ENCODE measurements at places on chromosomes 13 and 19.

DNA sequence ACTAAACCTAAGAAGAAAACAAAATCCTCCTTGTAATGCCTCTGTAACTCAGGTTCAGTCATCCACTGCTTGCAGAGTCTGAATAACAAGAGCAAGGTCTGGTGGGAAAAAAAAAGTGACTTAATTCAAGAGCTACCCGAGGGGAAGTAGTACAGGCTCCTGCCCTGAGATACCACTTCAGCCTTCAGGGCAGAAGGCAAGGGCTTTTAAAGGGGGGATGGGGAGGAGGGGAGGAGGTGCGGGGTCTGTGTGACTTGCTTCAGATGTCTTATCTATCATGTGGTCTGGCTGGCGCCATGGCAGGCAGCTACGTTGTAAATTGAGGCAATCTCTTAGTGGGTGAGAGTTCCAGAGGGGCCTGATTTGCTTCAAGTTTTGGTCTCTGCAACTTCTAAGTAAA lies 66.7 kb downstream of the LRRC63 start:
- no peaks in the 10 kb centered on the region for H3K27me3 ChIP-seq
- no peak overlapping the region for H3K27ac ChIP-seq

DNA sequence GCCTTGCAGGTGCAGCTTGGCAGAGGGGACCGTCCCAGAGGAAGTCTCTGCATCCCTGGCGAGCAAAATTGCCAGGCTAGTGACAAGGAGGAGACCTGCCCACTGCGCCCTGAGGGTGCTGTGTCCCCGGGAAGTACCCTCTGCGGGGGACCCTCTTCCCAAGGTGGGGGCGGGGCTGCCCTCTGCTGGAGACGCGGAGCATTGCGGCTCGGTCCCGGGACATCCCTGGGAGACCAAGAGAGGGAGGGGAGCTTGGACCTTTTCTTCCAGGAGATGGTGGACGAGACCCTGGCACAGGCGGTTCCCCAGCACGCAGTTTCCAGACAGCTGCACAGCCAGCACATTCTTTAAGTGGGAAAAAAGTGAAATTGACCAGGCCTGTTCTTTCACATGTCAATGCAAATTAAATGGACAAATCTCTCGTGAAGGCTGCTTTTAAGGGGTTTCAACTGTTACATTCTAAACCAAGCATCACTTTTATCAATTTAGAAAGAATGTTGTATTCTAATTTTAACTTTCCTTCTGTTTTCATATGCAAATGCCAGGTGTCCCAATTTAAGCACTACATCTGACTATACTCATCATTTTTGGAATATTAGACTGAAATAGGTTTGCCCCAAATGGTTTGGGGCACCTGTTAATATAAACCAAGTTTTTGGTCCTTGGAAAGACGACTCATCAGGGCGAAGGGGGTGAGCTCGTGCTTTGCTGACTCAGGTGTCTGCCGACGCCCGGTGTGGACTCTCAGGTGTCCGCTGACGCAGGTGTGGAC lies 60.7 kb downstream of the MCF2L start:
- peak; percentile 64 for DNase-seq
- no peak overlapping the region for H3K4me3 ChIP-seq
- no peak overlapping the region for H3K27ac ChIP-seq
- H3K36me3 ChIP-seq = no peaks in the 10 kb centered on the region
- no peaks in the 10 kb centered on the region for H3K4me1 ChIP-seq
- no peaks in the 10 kb centered on the region for H3K27me3 ChIP-seq

DNA sequence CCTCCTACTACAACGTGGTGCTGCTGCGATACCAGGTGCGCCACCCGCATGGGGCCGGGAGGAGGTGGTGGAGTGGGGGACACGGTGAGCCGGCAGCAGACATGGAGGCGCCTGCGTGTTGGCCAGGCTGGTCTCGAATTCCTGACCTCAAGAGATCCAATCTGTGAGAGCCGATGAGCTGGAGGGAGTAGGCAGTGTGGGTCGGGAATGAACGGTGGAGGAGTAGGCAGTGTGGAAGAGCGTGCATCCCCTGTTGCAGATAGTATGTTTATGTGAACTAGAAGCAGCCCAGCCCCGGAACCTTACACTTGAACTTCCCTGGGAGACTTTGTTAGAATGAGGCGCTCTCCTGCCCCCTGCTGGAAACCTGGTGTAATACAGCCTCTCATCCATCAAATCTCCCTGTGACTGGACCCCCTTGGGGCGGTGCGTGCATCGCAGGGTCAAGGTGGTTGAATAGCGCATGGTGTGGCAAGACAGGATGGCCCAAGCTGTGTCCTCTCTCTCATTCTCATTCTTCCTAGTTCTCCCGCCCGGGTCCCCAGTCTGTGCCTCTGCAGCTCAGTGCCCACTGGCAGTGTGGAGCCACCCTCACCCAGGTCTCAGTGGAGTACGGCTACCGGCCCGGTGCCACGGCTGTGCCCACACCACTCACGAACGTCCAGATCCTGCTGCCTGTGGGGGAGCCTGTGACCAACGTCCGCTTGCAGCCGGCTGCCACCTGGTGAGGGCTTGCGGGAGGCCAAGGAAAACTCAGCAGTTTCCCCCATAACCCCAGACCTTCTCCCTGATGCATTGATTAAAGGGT lies 10.5 kb upstream of the B3GNT3 start:
- peaks cover 4% of the 10 kb centered on the region for H3K4me1 ChIP-seq
- peak; percentile 71 for DNase-seq
- H3K27ac ChIP-seq = no peak overlapping the region

- DNase-seq = no peak
- H3K4me1 ChIP-seq = no peaks in the 10 kb centered on the region
- H3K36me3 ChIP-seq = no peaks in the 10 kb centered on the region
- H3K27ac ChIP-seq = no peak overlapping the region
- peaks cover 57% of the 10 kb centered on the region for H3K27me3 ChIP-seq
- no peak overlapping the region for H3K4me3 ChIP-seq
Measured at GRCh38 chr19:13619203-13619632, 112.9 kb upstream of the CACNA1A start.

DNA sequence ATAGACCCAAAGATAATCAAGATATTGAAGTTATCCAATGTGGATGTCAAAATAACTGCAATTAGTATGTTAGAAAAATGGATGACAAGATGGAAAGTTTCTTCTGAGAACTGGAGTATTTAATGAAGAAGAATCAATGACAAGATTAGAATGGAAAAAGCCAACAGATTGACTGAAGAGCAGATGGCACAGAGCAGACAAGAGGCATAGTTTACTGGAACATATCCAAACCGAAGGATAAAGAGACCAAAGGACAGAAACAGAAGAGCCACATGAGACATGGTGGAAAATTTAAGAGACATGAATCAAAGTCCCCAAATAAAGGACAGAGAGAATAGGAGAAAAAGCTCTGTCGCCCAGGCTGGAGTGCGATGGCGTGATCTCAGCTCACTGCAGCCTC lies 89.6 kb upstream of the RXFP2 start:
- H3K36me3 ChIP-seq = no peaks in the 10 kb centered on the region
- no peak overlapping the region for H3K4me3 ChIP-seq
- no peak overlapping the region for H3K27ac ChIP-seq
- DNase-seq = no peak
- no peaks in the 10 kb centered on the region for H3K27me3 ChIP-seq
- no peaks in the 10 kb centered on the region for H3K4me1 ChIP-seq

- DNase-seq = no peak
- no peaks in the 10 kb centered on the region for H3K4me1 ChIP-seq
- no peak overlapping the region for H3K4me3 ChIP-seq
- H3K27ac ChIP-seq = no peak overlapping the region
Measured at GRCh38 chr13:102317593-102317992, 84.3 kb downstream of the FGF14 start.

DNA sequence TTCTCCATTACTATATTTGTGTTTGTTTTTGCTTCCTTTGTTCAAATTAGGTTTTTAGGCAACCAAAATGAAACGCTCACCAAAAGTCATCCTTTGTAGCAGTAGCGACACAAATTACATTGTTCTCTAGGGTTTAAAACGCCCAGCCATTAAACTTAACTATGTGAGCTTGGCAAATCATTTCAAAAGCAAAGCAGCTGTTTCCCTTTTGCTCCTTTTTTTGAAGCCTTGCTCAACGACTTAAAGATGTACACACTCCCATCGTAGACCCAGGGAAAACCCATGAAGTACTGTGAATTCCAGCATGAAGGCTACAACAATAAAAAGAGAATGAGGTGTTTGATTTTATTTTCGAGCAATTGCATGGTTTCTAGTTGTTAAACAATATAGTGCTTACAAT lies 106.7 kb downstream of the RAP2A start:
- peaks cover 1% of the 10 kb centered on the region for H3K36me3 ChIP-seq
- peaks cover 9% of the 10 kb centered on the region for H3K27me3 ChIP-seq
- no peak for DNase-seq

DNA sequence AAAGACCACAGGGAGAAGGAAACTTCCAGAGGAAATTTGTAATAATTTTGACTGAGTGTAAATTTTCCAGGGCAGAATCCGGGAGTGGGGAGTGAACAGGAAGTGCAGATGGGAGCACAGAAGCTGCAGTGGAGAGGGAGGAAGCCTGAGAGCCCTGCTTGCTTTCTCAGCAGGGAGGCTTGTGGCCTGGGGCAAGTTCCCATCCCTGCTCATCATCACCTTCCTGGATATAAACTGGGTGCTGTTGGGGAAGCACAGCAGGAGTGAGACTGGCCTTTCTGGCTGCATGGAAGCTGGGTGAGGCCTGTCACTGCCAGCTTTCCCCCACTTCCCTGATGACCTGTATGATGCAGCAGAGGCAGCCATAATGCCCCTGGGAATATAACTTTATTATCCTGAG lies 532.9 kb downstream of the SLITRK6 start:
- H3K27me3 ChIP-seq = no peaks in the 10 kb centered on the region
- DNase-seq = no peak
- no peak overlapping the region for H3K4me3 ChIP-seq
- H3K36me3 ChIP-seq = no peaks in the 10 kb centered on the region

- no peaks in the 10 kb centered on the region for H3K36me3 ChIP-seq
- no peak overlapping the region for H3K4me3 ChIP-seq
- no peaks in the 10 kb centered on the region for H3K27me3 ChIP-seq
- no peak for DNase-seq
- H3K27ac ChIP-seq = no peak overlapping the region
Measured at GRCh38 chr13:87003265-87003664, 667.9 kb upstream of the SLITRK5 start.

DNA sequence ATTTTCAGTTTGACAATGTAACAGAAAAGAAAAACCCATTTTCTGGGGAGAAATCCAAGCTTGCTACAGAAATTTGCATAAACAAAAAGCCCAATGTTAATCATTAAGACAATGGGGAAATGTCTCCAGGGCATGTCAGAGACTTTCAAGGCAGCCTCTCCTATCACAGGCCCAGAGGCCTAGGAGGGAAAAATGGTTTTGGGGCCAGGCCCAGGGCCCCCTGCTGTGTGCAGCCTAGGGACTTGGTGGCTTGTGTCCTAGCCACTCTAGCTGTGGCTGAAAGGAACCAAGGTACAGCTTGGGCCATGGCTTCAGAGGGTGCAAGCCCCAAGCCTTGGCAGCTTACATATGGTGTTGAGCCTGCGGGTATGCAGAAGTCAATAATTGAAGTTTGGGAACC lies 8.0 kb upstream of the TEX30 start:
- no peak overlapping the region for H3K27ac ChIP-seq
- DNase-seq = no peak
- H3K4me1 ChIP-seq = peaks cover 28% of the 10 kb centered on the region
- H3K27me3 ChIP-seq = no peaks in the 10 kb centered on the region
- peaks cover 24% of the 10 kb centered on the region for H3K36me3 ChIP-seq
- no peak overlapping the region for H3K4me3 ChIP-seq

GRCh38 chr13:99803141-99803540 lies 168.4 kb downstream of the ZIC5 start:
- no peak for DNase-seq
- H3K27ac ChIP-seq = no peak overlapping the region
- H3K36me3 ChIP-seq = no peaks in the 10 kb centered on the region

- DNase-seq = no peak
- H3K27me3 ChIP-seq = peaks cover under 1% of the 10 kb centered on the region
- no peak overlapping the region for H3K4me3 ChIP-seq
- H3K4me1 ChIP-seq = no peaks in the 10 kb centered on the region
- H3K36me3 ChIP-seq = no peaks in the 10 kb centered on the region
- H3K27ac ChIP-seq = no peak overlapping the region
Measured at GRCh38 chr19:33667141-33667650, 45.4 kb downstream of the CHST8 start.

DNA sequence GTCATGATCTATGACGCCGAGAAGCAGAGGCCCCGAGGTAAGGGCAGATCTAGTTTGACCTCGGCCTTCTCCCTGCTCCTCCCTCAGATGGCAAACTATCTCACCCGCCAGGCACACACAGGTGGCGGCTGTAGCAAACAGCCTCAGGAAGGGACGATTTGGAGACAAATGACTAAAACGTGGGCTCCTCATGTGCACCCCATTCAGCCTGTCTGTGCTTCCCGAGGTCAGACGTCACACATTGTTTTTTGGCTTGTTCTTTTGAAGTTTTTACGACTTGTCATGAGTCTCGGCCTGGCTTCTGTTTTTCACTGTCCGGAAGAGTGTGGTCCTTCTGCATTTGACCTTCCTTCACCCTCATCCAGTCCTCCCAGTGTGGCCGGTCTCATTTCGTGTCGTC lies 15.0 kb downstream of the DAZAP1 start:
- no peaks in the 10 kb centered on the region for H3K27me3 ChIP-seq
- no peak overlapping the region for H3K4me3 ChIP-seq
- no peak overlapping the region for H3K27ac ChIP-seq
- peaks cover 5% of the 10 kb centered on the region for H3K4me1 ChIP-seq

GRCh38 chr19:53254411-53255341 lies at the start of gene ZNF677:
ZNF677 (minus strand) TSS chr19:53254873; CDS start chr19:53251550, 3,323 bp downstream.
- peaks cover 58% of the 10 kb centered on the region for H3K36me3 ChIP-seq
- DNase-seq = peak; percentile 91
- peaks cover 6% of the 10 kb centered on the region for H3K4me1 ChIP-seq
- peak within 1 kb of the TSS; percentile 83 for H3K4me3 ChIP-seq

- DNase-seq = peak; percentile 77
- H3K27ac ChIP-seq = peak overlapping the region; percentile 94
- peak overlapping the region; percentile 64 for H3K4me3 ChIP-seq
- no peaks in the 10 kb centered on the region for H3K27me3 ChIP-seq
Measured at GRCh38 chr13:98509271-98510155, 67.4 kb downstream of the STK24 start.

GRCh38 chr19:6718741-6719539 lies 1.5 kb downstream of the C3 start:
- peaks cover 26% of the 10 kb centered on the region for H3K4me1 ChIP-seq
- H3K36me3 ChIP-seq = peaks cover 4% of the 10 kb centered on the region
- no peak overlapping the region for H3K27ac ChIP-seq
- H3K4me3 ChIP-seq = no peak overlapping the region
- peaks cover 7% of the 10 kb centered on the region for H3K27me3 ChIP-seq
- DNase-seq = peak; percentile 29

DNA sequence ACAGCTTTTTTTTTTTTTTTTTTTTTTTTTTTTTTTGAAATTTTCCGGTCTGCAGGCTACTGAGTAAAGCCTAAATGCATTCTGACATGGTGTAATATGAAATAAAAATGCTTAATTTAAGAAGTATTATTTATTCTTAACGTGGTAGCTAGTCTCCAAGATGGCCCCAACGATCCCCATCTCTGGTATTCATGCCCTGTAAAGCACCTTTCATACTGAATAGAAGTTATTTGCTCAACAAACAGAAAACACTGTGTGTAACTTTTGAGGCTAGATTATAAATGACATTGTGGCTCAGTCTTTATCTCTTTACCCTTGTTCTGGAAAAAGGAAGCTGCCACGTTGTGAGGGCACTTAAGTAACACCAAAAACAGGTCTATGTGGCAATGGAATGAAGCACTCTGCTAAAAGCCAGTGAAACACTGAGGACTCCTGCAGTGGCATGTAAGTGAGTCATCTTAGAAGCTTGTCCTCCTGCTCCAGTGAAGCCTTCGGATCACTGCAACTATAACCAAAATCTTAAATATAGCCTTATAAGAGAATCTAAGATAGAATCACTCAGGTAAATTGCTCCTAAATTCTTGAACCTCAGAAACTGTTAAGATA lies 128.7 kb downstream of the UGGT2 start:
- no peak overlapping the region for H3K27ac ChIP-seq
- H3K4me3 ChIP-seq = no peak overlapping the region
- no peaks in the 10 kb centered on the region for H3K36me3 ChIP-seq
- H3K4me1 ChIP-seq = no peaks in the 10 kb centered on the region

Measured in activated T-cell treated with anti-CD3 and anti-CD28 coated beads, Interleukin-2, amount 50 U/mL, for 72 hours (primary cell).